ENCODE measurements at places on chromosomes 6 and 20.

- DNase-seq: no peak
Measured at GRCh38 chr6:80566361-80566760, 459.9 kb downstream of the BCKDHB start.

GRCh38 chr20:60043435-60043834 is 85.2 kb downstream of the CDH26 start:
- DNase-seq: no peak

DNA sequence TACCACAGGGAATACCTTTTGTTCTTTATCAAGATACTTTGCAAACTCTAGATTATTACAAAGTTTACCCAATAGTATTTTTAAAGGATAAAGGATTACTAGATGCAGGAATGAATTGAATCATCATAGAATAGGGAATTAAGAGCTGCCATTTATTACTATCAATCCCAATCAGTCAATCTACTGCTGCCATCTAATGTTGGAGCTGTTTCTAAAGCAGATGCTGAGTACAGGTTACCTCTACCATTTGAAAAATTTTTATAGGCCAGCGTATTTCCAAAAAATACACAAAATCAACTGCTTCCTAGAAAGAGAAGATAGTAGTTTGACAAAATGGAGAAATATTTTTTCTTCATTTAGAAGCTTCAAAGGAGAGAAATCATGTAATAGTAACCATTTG is 520.4 kb downstream of the ADGRB3 start:
- no peak for DNase-seq

GRCh38 chr6:91098006-91098405 is 511.1 kb upstream of the MAP3K7 start:
- DNase-seq: no peak

DNA sequence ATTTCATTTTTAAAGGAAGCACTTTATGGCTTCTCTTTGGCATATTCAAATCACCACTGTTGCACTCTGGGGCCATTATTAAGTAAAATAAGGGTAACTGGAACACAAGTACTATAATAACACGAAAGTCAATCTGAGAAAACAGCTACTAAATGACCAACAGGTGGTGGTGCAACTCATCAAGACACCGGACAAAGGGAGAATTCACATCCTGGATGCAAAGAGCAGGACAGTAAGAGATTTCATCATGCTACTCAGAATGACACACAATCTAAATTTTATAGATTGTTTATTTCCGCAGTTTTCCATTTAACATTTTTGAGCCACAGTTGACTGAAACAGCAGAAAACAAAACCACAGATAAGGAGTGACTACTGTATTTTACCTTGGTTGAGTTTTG is 27.6 kb upstream of the LY86 start:
- no peak for DNase-seq

GRCh38 chr20:48698507-48699267 is 129.1 kb downstream of the PREX1 start:
- DNase-seq: no peak

DNA sequence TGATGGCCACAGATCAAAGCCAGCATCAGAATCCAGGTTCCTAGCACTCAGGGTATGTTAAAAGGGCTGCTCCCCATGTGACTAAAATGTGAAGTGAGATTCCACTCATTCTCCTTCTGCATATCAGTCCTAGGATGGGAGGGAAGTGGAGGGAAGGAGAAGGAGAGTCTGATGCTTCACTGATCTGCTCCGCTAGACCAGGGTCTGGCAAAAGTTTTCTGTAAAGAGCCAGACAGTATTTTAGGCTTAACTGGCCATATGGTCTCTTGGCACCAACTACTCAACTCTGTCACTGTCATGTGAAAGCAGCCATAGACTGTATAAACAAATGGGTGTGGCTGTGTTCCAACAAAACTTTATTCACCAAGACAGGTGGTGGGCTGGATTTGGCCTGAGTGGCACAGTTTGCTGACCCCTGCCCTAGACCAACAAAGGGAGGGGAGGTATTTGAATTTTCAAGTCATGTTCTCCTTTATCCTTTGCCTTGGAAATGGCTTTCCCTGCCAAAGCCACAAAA is 22.6 kb downstream of the GHRH start:
- DNase-seq: no peak

GRCh38 chr6:38152620-38153019 is 333.1 kb downstream of the ZFAND3 start:
- no peak for DNase-seq

DNA sequence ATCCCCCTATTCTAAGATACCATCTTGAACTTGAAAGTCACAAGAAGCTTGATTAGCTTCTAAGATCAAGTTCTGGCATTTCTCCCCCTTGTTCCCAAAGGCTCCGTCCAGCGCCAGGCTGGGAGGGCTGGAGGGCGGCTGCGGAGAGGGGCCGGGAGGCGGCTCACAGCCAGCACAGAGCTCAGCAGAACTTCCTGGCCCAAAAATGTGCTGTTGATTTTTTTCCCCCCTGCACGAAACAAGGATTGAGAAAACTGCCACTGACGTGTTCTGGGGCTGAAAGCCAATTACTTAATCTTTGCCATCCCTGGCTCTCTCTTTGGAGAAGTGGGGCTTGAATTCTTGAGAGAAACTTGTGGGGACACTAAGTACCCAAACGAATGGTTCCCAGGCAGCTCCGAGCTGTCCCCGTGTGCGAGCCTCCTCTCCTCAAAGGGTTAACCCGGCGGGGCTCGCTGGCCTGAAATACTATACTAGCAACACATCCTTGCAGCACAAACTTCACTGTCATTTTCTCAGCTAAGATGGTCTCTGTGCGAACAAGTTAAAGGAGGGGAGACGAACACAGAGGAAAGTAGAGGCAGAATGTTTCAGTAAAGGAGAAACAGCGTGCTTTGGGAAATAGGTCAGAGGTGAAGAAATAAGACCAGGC is 452 bp downstream of the TRAF3IP2 start:
- DNase-seq: peak; percentile 18

DNA sequence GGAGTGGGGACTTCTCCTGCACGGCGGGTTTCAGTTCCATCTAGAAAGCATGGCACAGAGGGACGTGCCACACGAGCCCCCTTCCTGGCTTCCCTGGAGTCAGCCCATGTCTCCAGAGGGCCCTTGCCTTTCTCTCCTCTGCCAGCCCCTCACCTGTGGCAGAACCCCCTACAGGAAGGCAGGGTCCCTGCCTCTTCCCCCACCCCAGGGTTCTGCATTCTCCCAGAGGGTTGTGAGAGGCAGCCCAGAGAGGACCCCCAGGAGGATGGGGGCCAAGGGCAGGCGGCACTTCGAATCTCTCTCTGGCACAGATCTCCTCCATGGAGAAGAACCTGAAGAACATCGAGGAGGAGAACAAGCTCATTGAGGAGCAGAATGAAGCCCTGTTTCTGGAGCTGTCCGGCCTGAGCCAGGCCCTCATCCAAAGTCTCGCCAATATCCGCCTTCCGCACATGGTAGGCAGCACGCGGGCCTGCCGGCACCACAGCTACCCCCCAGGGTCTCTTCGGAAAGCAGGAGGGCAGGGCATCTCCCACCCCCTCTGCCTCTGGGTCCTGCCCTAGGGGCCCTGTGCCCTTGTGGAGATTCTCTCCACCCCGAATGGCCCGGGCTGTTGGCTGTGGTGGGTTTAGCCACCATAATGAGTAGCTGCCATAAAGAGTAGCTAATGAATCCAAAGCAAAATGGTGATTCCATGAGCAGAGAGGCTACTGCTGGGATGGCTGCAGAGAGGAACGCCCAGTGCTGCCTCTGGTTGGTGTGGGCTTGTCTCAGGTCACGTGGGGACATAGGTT is 15.9 kb upstream of the PCMTD2 start:
- DNase-seq: no peak

DNA sequence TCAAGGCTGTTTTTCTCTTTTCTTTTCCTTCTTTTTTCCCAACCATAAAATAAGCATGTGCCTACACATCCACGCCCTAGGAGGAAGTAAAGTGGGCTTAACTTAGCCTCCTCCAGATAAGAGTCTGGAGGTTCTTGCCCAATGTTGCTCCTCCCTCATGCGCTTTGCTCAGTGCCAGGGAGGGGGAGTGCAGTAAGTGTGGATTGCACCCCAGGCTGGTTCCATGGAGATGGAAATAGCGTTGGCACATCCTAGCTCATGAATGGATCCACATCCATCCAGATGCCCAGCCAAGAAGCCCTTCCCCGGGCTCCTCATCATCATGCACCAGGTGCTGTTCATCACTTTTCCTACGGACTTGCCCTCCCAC is 58.2 kb downstream of the NEDD9 start:
- DNase-seq: no peak

DNA sequence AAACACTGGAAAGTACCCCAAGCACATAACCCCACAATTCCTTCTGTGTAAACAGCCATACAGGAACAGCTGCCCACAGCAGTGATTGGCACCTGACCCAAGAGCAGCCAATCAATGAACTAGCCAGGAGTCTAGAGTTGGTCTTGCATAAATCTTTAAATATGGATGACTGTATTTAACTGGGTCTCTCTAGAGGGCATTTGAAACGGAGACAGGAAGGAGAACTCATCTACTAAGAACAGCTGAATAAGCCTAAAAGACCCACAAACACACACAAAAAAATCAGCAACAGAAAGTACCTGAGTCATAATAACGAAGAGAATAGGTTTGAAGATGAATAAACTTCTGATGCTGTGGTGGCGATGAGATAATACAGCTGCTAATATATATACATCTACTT is 49.0 kb upstream of the ASF1A start:
- DNase-seq: no peak

DNA sequence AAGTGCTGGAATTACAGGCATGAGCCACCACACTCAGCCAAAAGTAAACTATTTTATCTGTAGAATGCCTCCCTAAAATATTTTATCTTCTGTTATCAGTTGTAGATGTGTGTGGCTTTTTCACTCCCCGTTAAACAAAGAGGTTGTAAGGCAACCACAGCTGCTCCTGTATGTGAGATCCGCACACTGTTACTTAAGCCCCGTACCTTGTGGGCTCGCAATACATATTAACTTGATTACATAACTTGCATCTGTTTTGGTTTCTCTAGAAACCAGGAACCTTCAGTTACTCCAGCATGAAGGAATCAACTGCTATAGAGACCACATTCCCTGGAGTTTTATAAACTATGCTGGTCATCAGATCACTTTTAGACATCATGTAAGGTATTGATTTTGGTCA is 420.1 kb upstream of the SLC35B3 start:
- no peak for DNase-seq

GRCh38 chr20:3751675-3752385 is 15.7 kb downstream of the ADISSP start:
- DNase-seq: peak; percentile 58

DNA sequence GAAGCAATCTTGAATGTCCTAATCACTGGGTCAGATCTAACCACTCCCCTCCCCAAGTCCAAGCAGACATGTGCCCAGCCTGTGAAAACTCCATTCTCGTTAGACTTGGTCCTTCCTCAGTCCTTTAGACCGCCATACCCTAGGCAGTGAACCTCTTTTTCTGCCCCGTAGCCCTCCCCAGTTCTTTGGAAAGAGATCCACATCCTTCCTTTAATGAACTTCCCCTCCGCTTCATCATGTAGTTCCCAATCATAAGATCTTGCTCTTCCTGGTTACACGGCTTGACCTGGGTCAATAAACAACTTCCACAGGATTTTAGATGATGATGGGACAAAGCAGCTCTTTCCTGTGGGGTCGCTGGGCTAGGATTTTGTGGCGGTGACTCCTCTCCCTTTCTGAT is 9.6 kb downstream of the AHCY start:
- no peak for DNase-seq

DNA sequence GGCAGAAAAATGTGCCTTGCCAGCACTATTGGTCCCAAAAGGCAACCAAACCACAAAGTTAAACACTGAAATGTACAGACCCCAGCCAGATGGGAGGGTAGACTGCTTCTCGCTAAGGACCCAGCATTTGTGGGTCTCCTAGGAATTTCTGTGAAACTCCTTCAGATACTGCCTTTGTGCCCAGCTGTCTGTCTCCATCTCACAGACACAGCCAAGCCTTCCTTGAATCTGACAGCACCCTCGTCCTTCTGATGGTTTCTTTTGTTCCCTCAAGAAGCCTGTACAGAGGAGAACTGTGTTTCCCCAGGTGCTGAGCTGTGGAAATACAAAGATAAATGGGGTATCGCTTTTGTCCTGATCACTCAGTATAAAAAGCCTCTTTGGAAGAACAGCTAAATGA is 254.0 kb upstream of the TAB2 start:
- no peak for DNase-seq

DNA sequence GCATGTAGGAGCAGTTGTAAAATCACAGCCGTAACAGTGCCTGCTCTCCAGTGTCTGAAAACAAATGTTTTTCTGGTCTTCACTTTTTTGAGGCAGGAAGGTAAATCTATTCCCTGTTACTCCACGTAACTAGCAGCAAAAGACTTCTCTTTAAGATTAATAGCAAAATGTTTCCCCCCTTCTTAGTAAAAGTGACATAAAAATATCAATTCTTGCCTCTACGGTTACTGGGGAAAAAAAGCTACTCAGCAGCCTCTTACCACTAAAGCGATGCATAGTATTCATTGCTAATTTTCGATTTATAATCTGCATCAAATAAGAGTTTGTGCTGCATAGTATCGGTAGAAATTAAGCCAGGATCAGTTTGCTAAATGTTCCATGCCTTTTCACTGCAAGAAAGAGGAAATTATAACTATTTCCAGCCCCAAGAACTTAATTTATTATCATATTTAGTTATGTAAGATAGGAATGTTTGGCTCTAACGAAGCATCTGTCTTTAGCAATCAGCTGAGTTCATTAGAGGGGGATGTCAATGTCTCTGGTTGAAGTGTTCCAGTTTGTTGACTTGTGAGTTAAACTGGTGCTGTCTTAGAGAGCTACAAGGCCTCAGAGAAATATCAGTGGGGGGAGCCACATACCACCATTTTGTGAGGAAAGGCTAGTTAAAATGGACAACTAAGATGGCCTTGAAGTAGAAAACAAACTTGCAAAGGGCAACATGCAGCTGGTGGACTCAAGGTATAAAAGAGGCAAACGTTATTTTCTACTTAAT is 617 bp upstream of the TSPYL1 start:
- no peak for DNase-seq

DNA sequence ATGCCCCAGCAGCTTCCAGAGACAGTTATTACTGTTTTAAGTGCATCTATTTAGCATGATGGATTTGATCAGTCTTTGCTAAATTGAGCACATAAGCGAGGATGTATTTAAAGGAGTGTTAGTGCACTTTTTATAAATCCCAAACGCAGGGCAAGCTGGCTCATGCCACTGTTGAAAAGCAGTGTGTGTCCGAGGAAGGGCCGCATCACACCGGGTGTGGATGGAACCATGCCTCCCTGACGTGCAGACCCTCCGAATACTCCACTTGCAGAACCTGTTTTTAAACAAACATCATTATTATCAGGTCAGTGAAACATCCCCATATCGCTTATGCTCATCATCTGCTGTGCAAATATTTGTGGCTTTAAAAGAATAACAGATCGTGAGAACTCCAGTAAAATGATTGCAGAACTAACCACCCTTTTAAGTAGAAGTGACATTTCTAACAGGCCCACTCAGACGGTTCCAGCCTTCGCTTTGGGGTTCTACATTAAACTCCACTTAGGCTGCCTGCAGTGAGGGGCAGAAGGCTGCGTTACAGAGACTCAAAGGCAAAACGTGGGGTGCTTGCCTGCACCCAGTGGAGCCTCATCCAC is 190.1 kb downstream of the CDH4 start:
- no peak for DNase-seq

All from activated T-cell treated with anti-CD3 and anti-CD28 coated beads for 48 hours (primary cell).